ENCODE measurements at places on chromosomes 11 and 22.
A peak's percentile ranks its signal among the peaks of the same experiment; 100 is the strongest.

DNA sequence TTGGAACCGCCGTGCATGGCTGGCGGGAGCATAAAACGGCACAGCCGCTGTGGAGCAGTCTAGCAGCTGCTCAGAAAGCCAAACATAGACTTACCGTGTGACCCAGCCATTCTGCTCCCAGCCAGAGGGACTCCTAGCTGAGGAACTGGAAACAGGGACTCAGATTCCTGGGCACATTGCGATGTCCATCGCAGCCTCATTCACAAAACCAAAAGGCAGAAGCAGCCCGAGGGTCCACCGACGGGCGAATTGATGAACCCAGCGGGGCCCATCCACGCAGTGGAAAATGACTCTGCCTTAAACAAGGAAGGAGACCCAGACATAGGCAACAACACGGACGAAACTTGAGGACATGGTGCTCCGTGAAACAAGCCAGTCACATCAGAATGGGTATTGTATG lies 5.7 kb upstream of the MUC5B start:
- no peak for DNase-seq

DNA sequence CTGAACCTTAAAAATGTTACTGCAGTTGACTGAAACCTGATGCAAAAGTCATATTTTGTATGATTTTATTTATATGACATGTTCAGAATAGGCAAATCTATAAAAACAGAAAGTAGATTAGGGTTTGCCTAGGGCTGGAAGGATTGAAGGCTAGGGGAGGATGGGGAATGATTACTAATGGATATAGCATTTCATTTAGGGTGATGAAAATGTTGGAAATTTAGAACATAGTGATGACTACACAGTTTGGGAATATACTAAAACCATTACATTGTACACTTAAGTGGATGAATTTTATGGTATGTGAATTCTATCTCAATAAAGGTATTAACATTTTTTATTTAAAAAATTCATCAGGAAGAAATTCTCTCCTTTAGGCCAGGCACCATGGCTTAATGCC lies 22.9 kb upstream of the PAFAH1B2 start:
- no peak for DNase-seq

DNA sequence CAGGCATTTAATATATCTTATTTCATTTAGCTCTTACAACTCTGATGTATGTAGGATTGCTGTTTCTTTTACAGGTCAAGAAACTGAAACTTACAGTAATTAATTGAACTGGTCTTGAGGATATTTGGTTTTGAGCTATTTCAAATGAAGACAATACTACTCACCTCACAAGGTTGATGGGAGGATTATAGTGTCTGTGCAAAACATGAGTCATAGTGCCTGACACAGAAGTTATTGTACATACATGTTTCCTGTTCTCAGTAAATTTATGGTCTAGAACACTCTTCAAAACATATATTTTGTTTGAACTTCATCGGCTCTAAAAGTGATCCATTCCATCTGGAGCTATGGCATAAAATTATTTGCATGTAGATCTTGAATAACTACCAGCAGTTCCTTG lies 61.9 kb downstream of the CECR2 start:
- DNase-seq: no peak

- peak; percentile 78 for DNase-seq
Observed at GRCh38 chr11:72773291-72773690, 20.6 kb downstream of the STARD10 start.

DNA sequence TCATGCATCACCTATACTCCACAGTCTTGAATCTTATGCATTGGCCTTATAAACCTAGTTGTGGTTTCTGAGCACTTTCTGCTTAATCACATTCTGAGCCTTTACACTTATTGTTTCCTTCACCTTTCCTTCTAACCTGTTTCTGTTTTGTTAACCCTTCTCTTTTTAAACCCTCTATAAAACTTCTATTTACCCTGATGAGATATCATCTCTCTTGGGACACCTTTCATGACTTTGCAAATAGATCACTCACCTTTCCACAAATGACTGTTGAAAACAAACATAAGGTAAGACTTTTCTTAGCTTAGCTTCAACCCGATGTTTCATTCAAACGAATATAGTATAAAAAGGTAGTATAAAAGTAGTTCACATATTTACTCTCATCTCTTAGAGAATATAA lies 483.6 kb downstream of the FAM181B start:
- no peak for DNase-seq

- peak; percentile 6 for DNase-seq
Observed at GRCh38 chr11:105357764-105358163, 218.2 kb upstream of the CARD18 start.

GRCh38 chr11:119847853-119848252 lies 118.9 kb upstream of the NECTIN1 start:
- DNase-seq: no peak

DNA sequence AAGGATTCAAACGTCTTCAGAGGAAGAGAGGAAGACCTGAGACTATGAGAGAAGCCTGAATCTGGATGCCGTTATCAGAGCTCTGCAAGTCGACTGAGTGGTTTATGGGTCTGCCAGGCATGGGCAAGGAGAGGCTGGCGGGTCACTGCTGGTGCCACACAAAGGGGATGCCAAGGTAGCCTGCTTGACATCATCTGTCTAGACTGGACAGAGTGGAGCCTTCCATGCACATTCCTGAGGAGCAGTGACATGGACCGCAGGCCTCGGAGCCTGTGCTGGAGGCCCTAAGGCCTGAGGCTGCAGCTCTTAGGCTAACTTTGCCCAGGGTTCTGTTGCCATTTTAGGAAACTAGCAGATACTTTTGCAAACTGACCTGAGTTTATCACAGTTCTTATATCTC lies 127.4 kb downstream of the WT1 start:
- DNase-seq: peak; percentile 46

GRCh38 chr11:8913961-8914660 lies 3.1 kb downstream of the AKIP1 start:
- peak; percentile 64 for DNase-seq

- DNase-seq: no peak
Observed at GRCh38 chr22:32545801-32546200, 71.2 kb downstream of the FBXO7 start.

- no peak for DNase-seq
Observed at GRCh38 chr22:21697021-21697771, 31.4 kb downstream of the PPIL2 start.

- DNase-seq: no peak
Observed at GRCh38 chr11:69242266-69242920, 51.6 kb upstream of the MYEOV start.

GRCh38 chr11:23364076-23364475 lies 503.8 kb upstream of the CCDC179 start:
- no peak for DNase-seq

DNA sequence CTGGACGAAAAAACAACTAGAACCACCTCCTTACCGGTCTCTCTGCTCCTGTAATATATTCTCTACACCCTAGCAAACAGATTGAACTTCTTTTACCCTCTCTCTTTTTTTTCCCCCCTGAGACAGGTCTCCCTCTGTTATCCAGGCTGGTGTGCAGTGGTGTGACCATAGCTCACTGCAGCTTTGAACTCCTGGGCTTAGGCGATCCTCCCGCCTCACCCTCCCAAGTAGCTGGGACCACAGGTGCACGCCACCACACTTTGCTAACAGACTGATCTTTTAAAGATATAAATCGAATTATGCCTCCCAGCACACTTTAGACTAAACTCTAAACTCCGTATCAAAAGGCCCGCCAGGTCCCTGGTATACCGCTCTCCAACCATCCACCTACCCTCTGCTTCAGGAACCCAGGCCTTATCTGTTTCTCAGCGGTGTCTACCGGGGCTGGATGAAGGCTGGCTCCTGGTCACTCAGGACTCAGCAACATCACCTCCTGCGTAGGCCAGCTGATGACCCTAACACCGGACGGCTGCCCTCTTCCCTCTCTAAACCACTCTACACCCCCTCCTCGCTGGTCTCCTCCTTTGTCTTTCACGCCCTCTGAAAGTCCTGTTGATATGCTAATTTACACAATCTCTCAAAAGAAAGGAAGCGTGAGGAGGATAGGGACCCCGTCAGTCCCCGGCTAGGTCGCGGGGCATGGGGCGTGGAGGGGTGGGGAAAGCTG lies 745 bp downstream of the C22orf39 start:
- DNase-seq: no peak

DNA sequence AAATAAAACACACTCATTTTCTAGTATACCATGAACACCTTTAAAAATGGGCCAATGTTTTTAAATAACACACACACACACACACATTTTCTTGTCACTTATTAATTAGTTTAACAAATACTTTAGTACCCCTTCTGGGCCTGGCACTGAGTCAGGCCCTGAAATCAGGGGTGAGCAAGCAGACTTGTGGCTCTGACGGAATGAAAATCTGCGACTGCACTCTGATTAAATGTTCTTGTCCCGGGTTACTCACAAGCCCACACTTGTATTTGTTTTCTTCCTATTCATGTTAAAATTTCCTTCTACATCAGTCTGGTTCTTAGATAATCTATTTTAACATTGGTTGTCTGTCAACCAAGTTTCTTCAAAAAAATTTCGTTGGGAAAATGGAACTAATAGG lies 43.0 kb upstream of the PDGFD start:
- no peak for DNase-seq

DNA sequence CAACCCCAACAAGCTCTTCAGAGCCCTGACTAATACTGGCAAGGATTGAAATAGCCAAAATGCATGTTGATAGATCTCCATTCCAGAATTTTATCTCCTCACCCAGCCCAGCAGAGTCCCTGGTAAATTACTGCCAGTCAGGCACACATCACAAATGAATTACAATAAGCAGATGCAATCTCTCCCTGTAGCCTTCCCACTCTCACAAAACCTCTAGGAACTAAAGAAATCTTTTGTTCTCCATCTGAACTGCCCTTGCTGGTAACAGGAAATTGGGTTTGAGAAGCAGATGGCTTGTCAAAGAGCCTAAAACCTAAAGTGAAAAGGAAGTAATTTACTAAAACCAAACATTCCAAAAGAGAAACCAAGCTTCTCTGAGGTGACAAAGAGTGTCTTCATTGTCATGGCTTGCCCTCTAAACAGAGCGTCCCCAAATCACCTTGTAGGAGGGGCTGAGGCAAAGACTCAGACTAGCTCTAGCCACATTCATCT lies 59.5 kb downstream of the FAM168A start:
- DNase-seq: no peak

DNA sequence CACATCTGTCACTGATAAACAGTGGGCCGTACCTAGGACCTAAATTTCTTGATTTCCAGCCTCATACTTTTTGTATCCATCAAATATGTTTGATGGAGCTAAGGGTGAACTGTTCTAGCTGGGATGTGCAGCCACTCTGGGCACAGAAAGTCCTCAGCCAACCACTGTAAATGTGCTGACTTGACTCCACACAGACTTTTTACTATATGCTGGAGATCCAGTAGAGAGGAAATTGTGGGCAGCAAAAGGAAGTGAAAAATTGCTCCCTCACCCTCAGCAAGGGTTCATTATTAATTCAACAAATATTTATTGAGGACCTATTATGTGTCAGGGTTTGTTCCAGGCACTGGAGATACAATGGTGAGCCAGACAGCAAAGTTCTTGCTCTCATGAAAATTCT lies 54.2 kb upstream of the AMPD3 start:
- no peak for DNase-seq

DNA sequence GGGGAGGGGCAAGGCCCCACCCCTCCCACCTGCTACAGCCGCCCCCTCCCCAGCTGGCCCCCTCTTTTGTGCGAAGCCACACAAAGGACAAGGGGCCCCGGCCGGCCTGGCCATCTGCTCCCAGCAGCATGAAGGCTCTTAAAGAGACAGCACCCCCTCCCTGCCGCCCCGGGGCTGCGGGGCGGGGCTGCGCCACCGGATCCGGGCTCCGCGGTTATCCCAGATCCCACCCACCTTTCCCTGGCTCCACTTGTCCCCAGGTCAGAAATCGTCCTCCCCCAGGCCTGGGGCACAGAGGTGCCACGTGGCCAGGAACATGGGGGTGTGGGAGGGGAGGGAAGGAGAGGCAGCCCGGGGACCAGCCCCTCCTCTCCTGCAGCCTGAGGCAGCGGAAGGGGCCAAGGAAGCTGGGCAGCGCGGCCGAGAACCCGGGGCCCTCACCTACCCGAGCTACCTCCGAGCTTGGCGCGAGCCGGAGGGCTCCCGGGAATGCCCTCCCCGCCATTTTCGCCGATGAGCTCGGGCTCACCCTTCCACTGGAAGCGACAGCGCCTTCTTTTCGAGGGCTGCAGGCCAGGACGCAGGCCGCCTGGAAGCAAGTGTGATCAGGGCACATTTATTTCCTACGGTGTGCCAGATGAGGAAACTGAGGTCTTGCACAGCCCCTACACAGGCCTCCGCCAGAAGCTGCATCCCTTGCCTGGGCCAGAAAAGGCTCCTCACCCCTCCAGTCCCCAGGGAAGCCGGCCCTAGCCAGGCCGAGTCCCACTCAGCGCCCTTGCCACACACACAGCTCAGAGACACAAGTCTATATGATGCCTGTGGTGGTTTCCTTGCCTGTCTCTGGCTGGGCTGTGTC lies 2.5 kb upstream of the RCOR2 start:
- no peak for DNase-seq

- no peak for DNase-seq
Observed at GRCh38 chr11:107408762-107409211, 48.8 kb downstream of the CWF19L2 start.

DNA sequence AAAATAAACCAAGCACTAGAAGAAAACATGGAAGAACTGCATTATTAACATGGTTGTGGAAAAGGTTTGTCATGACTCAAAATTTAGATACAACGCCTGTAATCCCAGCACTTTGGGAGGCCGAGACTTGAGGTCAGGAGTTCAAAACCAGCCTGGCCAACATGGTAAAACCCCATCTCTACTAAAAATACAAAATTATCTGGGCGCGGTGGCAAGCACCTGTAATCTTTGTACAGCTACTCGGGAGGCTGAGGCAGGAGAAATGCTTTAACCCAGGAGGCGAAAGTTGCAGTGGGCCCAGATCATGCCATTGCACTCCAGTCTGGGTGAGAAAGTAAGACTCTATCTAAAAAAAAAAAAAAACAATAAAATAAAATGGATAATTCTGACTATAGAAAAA lies 23.7 kb downstream of the GNB1L start:
- no peak for DNase-seq

DNA sequence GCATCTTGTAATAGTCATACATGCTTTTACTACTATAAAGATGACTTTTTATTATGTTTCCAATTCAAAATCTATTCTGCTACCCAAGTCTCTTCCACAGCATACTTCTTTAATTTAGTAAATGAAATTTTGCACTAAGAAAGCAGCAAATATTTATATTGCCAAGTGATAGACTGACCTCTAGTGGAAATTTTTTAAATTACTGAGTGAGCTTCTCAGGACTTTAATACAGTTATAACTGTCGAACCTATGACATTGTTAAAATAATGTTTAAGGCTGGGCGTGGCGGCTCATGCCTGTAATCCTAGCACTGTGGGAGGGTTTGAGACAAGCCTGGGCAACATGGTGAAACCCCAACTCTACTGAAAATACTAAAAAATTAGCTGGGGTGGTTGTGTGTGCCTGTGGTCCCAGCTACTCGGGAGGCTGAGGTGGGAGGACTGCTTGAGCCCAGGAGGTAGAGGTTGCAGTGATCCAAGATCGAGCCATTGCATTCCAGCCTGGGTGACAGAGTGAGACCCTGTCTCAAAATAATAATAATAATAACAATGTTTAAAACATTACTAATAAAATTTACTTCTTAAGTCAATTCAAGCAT lies 27.3 kb downstream of the STK33 start:
- DNase-seq: peak; percentile 30

- no peak for DNase-seq
Observed at GRCh38 chr11:117900121-117900648, 23.7 kb upstream of the FXYD6 start.

- DNase-seq: no peak
Observed at GRCh38 chr11:125359130-125359529, 136.9 kb downstream of the FEZ1 start.

Data from kidney glomerular epithelial cell (primary cell).